NCI-H460 (cell line): ENCODE measurements at places on chromosomes 2 and 18.

- no peak for DNase-seq
These were observed 54.7 kb upstream of the MBOAT2 start for GRCh38 chr2:9057939-9058761.

- no peak for DNase-seq
These were observed 57.6 kb upstream of the ZNF532 start for GRCh38 chr18:58806826-58807714.

DNA sequence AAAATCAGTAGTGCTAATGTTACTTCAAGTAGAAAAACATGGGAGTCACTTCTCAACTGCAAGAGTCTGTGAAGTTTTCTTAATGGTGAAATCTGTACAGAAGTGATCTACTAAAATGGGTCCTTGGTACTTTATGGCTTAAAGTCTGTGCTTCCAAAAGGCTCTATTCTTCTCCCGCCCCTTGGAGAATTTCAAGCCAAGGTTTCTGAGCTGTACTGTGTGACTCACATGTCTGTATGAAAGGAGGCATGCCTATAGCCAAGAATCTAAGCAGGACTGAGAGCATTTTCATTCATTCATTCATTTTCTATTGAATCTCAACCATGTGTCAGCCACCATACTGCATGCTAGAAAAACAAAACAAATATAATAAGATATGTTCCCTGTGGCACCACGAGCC is 19.8 kb upstream of the DDX18 start:
- no peak for DNase-seq

- DNase-seq: no peak
These were observed 95.8 kb upstream of the SMAD2 start for GRCh38 chr18:48026216-48026615.

DNA sequence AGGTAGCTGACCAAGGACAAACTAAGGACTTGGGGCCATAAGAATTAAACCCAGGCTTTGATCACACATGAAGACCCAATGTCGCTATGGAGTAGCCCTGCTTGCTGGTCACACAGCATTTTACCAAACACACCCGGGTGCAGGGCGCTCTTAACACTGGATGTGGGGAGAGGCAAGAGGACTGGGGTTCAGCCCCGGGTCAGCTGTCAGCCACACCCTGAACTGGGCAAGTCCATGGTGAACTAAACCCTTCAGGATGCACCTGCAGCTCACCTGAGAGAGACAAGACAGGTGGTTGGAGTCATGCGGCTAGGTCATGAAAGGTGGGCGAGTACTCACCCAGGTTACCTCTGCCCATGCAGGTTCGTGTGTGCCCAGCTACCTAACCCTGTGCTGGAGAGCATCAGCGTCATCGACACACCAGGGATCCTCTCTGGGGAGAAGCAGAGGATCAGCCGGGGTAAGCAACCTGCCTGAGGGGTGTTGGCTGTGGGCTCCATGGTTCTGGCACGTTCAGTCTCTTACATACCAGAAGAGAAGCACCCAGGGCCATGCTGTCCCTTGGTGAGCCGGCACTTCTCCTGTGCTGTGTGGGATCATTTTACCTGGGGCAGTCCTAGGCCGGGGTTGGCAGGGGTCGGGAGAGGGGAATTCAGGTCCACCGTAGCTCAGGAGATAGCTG is 15.2 kb downstream of the EHD3 start:
- DNase-seq: no peak

DNA sequence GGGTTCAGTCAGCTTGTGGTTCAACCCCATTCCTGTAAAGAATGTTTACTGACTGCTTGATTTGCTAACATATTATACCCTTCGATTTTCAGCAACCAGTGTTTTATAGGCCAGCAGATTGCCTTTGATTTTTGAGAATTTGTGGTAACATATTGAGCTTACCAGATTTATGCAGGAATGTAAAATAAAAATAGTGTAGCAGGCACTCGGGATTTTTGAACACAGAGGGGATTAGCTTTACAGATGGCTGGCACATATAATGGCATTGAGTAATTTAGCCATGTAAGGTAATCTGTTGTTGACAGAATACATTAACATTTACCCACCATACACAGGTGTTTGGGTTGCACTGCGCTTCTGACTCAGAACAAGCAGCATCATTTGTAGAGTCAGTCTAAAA is 354.0 kb downstream of the LRRTM1 start:
- no peak for DNase-seq

GRCh38 chr2:121085801-121086200 is 199.2 kb downstream of the TFCP2L1 start:
- DNase-seq: no peak

- no peak for DNase-seq
These were observed 2.5 kb upstream of the SH3RF3 start for GRCh38 chr2:109126501-109126860.

- DNase-seq: no peak
These were observed 588 bp downstream of the TMEM214 start for GRCh38 chr2:27033253-27033852.

- no peak for DNase-seq
These were observed 101.7 kb upstream of the ETAA1 start for GRCh38 chr2:67295406-67295805.

DNA sequence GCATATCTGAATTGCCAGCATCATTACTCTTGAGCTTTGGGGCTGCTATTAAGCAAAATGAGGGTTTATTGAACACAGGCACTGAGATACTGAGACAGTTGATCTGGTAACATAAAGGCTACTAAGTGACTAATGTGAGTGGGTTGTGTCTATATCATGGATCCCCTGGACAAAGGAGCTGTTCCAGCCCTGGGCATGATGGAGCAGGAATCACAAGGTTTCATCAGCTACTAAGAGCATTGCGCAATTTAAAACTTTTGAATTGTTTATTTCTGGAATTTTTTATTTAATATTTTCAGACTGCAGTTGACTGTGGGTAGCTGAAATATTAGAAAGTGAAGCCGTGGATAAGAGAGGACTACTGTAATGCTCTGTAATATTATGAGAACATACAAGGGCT is 73.5 kb downstream of the MGAT5 start:
- no peak for DNase-seq

GRCh38 chr2:219560037-219560892 is 11.1 kb downstream of the OBSL1 start:
- no peak for DNase-seq

- no peak for DNase-seq
These were observed 267.9 kb downstream of the CTNNA2 start for GRCh38 chr2:79780781-79781180.

- DNase-seq: no peak
These were observed 47.8 kb downstream of the STK25 start for GRCh38 chr2:241460631-241461030.

DNA sequence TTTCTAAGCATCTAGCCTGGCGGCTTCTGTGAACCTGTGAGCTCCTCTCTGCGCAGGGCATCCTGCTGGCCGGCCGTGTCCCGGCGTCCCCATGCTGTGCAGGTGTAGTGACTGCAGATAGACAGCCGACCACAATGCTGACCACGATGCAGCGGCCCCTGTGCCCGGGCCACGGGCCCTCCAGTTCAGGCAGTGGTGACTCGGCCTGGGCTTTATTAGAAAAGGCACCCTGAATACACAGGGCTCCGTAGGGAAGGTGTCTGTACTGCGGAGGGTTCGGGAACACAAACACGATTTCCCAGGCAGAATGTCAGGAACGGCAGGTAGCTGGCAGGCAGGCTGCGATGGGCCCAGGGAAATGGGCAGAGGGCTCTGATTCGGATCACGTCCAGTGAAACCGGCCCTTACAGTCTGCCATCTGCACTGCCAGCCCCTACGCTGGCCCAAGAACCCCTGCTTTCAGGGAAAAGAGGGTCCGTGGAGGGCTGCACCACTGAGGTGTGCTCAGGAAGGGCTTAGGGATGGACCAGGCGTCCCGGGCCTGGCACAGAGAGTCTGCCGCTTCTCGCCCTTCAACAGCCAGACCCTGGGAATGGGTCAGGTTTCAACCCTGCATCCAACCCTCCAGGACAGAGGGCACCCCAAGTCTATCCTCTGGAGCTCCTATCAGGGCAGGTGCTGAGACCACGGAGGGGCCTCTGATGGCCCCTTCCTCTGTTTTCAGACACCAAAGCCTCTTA is 196.5 kb downstream of the HDAC4 start:
- DNase-seq: no peak

- DNase-seq: no peak
These were observed 160.9 kb downstream of the NCKAP5 start for GRCh38 chr2:133407341-133407740.

DNA sequence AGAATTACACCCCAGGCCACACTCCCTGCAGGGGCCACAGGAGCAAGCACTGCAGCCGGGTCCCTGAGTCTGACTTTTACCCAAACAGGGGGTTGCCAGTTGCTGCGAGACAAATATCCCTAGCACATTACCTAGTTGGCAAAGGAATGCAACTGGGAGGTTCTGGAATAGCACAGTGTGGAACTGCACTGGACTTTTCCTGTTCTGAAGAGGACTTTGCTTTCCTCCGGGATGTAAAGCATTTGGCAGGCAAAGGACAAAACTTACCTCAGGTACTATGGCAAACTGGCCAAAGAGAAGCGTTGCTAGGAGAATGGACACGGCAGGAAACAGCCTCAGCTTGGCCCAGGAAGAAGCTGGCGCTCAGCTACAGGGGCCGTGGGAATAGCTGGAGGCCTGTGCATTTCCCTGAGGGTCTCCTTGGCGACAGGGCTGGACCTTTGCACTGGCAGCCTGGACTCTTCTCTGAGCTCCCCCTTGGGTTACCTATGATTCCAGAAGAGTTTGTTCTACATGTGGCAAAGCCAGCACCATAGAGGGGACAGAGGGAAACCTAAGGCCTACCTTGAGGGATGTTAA is 45.0 kb downstream of the BCL11A start:
- no peak for DNase-seq

GRCh38 chr18:11947214-11948191 is 33.8 kb upstream of the IMPA2 start:
- DNase-seq: peak; percentile 93

DNA sequence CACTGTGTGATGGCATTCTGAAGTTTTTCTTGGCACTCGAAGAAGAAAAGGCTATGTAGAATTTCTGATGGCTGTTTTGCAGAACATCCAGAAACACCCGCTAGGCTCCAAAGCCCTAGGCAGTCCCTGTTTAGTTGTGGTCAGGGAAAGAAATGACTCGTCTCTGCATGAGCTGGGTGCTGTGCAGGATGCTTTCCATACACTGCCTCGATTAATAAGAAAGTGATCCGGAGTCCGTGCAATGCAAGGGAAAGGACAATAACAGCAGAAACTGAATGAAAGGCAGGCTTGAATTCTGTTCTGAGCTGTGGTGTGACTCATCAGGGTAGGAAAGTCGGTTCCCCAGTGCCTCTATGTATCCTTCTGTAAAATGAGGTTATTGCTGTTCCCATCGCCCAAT is 18.7 kb downstream of the MAPRE3 start:
- DNase-seq: no peak
